ENCODE measurements at places on chromosomes 5 and 9.

DNA sequence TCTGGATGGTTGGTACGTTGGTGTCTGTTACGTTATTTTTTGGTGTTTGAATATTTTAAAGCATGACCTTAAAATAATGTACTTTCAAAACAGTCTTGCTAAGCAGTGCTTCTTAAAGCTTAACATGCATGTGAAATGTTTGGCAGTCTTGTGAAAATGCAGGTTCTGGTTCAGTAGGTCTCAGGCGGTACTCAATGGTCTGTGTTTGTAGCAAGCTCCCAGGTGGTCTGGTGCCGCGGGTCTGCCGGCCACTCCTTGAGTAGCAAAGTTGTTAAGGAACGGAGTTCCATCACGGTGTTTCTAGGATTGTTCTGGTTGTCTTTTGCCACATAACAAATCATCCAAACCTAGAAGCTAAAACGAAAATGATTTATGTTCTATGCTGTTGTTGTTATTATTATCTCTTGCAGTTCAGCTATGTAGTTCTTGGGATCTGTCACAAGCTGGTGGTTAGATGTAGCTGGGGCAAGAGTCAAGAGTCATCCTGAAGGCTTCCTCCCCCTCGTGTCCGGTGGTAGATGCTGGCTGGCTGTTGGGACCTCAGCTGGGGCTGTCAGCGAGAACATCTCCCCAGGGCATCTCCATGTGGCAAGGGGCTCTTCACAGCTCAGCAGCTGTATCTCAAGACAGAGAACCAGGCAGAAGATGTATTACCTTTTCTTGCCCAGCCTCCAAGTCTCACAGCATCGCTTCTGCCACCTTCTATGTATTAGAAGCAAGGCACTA lies 186.8 kb downstream of the PALM2AKAP2 start:
- DNase-seq = no peak

- no peak for DNase-seq
Measured at GRCh38 chr5:131706281-131706680, 71.3 kb upstream of the RAPGEF6 start.

GRCh38 chr5:3000631-3001030 lies 249.2 kb upstream of the IRX2 start:
- DNase-seq = no peak

- no peak for DNase-seq
Measured at GRCh38 chr5:6818594-6819511, 105.6 kb downstream of the TENT4A start.

DNA sequence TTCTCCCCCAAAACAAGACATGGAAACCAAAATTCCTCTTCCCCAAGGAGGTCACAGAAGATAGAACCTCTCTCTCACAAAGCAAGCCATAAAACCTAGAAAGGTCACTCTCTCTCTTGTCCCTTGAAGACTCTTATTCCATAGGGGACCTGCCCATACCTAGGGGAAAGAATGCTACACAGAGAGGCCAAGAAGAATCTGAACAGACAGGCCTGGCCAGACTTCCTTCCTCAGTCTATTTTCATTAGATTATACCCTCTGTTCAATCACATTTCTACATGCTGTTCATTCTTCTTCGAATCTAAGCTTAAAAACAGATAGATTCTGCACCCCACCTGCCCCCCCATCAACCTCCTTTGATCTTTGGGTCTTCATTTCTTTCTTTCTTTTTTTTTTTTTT lies 206.8 kb downstream of the TLE4 start:
- no peak for DNase-seq

- DNase-seq = no peak
Measured at GRCh38 chr5:9170026-9170425, 375.8 kb downstream of the SEMA5A start.

DNA sequence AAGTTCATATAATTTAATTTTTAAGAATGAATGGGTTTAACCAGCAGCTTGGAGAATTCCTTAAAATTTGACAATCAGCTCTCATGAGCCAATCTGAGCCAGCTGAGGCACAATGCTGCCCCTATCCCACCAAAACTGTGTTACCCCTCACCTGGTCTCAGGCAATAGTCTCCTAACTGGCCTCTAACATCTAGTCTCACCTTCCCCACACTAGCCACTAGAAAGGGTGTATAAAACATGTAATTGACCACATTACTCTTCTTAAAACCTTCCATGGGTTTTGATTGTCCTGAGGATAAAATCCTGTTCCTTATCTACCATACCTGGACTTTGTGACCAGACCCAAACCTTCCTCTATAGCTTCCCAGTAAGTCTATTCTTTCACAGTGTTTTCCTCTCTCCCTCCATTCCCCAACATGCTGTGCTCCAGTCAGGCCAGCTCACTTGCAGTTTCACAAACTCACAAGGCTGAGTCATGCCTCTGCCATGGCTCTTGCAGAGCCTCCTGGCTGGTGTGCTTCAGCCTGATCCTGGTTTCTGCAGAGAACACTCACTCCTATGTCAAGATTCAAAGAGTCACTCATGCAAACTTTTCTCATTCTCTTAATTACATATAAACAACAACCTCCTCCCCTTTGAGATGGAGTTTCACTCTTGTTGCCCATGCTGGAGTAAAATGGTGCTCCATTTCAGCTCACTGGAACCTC lies 16.0 kb upstream of the ZCCHC7 start:
- peak; percentile 77 for DNase-seq

- no peak for DNase-seq
Measured at GRCh38 chr5:79151942-79152671, 40.5 kb downstream of the BHMT start.

GRCh38 chr5:37825334-37825915 lies 14.4 kb downstream of the GDNF start:
- DNase-seq = no peak

DNA sequence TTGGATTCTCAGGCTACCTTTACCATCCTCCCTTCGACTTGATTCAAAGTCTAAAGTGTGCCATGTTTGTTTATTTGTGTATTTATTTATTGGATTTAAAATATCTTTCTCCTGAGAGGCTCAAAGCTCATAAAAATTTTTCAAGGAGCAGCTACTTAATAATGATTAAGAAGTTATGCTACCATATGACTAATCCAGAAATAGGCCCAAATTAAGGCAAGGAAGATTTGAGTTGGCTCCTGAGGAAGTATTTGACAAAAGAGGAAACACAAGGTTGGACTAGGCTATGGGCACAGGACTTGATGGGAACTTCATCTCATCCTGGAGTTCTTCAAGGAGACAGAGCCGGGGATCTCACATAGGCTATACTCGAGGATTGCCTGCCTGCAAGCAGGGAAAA lies 22.4 kb upstream of the PPP2CA start:
- DNase-seq = no peak

- no peak for DNase-seq
Measured at GRCh38 chr9:110338143-110338542, 480 bp upstream of the TXNDC8 start.

GRCh38 chr5:37776826-37777225 lies 63.0 kb downstream of the GDNF start:
- DNase-seq = peak; percentile 36

- no peak for DNase-seq
Measured at GRCh38 chr5:107919969-107920368, 249.2 kb upstream of the EFNA5 start.

DNA sequence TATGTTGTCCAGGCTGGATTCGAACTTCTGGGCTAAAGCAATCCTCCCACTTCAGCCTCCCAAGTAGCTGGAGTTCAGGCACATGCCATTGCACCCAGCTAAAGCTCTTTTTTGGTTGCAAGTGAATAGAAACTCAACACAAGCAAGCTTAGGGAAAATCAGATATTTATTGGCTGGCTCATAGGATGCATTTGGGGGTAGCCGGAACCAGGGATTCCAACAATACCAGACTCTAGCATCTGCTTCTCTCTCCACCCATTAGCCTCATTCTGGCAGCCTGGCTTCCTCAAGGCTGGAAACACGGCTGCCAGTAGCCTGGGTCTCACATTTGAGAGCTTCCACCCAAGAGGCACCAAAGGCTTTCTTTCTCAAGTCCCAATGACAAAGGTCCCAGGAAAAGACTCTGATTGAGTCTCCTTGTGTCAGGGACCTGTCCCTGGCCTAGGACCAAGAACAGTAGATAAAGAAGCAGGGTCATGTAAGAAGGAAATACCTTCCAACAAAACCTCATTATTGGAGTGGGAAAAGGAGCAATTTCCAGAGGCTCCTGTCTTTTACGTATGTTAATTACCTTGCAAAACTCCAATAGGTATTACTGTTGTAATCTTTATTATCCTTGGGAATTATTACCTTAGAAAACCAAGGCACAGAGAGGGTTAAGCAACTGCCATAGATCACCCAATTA lies 23.0 kb upstream of the B4GALT1 start:
- no peak for DNase-seq

GRCh38 chr9:135920256-135920930 lies 13.0 kb upstream of the CAMSAP1 start:
- DNase-seq = no peak

DNA sequence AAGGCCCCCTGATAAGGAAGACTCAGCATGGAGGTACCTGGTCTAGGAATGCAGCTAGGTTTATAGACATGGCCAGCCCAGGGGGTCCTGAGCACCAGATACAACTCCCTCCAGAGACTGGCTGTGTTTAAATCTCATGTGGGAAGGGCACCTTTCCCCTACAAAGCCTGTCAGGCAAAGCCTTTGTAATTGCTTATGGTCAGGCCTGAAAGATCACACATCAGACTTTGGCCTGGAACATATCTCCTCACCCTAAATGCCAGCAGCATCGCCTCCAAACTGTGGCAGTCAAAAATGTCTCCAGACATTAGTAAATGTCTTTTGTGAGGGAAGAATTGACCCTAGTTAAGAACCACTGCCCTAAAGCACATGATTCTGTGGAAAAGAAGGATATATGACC lies 51.6 kb upstream of the MACIR start:
- no peak for DNase-seq

DNA sequence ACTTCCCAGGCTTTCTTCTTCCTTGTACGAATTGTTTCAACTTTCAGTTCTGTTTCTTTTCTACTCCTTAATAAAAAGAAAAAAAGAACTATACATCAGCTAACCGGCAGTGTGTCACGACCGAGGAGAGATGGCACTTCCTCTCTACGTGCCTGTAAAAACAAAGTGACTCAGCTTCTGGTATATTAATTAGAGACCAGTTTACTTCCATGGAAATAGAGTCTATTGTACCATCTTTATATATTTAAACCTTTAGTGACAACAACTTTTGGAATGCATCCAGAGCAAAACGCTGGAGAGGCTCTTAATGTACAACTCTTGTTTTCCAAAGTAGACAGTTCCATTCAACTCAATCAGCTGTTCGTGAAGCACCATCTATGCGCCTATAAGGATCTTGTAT lies 94.5 kb upstream of the LIFR start:
- peak; percentile 35 for DNase-seq

- no peak for DNase-seq
Measured at GRCh38 chr9:105259731-105260612, 15.5 kb downstream of the SLC44A1 start.

- DNase-seq = peak; percentile 65
Measured at GRCh38 chr5:172504701-172505402, 50.5 kb upstream of the SH3PXD2B start.

- no peak for DNase-seq
Measured at GRCh38 chr5:103847060-103847459, 284.5 kb upstream of the NUDT12 start.

DNA sequence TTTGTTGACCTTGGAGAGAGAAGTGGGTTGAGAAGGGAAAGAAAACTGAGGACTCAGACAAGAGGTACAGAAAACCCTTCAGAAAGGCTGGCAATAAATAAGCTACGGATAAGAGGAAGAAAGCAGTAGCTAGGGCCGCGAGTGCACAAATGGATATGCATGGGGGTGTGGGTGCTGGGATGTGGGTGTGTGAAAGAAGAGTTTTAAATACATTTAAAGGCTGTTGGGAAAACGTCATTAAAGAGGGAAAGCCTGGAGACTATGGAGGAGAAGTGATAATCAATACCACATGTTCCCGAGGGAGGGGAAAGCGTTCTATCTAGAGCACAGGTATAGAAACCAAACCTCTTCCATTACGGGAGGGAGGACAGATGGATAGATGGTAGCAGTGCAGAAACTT lies 177.2 kb downstream of the TSSK1B start:
- no peak for DNase-seq

- no peak for DNase-seq
Measured at GRCh38 chr5:35922468-35922867, 16.0 kb downstream of the CAPSL start.

Measured in fibroblast of pulmonary artery (primary cell).